Breast epithelium (tissue), 4 donors: ENCODE measurements at places on chromosomes 4 and X. TPM values are rescaled to one million over a fixed set of nuclear protein-coding genes. Genes with fewer than 3 reads are reported as not detected.
A peak's percentile ranks its signal among the peaks of the same experiment; 100 is the strongest.

GRCh38 chr4:76515975-76516843 is 81.2 kb downstream of the SHROOM3 start:
- H3K27me3 ChIP-seq, result no peaks in the 10 kb centered on the region
- no peak overlapping the region for H3K4me3 ChIP-seq
- H3K27ac ChIP-seq, result no peak overlapping the region
- no peak for DNase-seq
- no peaks in the 10 kb centered on the region for H3K4me1 ChIP-seq

DNA sequence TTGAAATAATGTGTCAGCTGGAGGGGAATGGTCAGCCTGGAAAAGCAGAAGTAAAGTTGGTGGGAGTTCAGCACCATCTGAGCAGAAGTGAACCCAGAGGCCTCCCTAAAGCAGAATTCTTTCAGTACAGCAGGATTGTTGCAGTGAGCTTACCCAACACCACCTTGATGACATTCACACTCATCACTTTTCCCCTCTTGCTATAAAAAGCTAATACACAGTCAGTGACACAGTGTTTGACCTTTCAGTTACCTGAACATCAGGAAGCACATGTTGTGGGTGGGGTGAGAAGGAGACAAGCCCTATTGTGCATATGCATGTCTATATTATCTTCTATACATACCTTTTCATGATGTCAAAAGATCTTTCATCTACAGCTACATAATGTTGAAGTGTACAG is 624.7 kb upstream of the ZFP42 start:
- H3K27ac ChIP-seq, result no peak overlapping the region
- no peak for DNase-seq
- H3K4me1 ChIP-seq, result no peaks in the 10 kb centered on the region
- H3K27me3 ChIP-seq, result no peaks in the 10 kb centered on the region
- H3K4me3 ChIP-seq, result no peak overlapping the region

- no peaks in the 10 kb centered on the region for H3K36me3 ChIP-seq
- H3K4me3 ChIP-seq, result no peak overlapping the region
- no peaks in the 10 kb centered on the region for H3K27me3 ChIP-seq
- H3K27ac ChIP-seq, result no peak overlapping the region
- no peak for DNase-seq
These were observed 37.7 kb downstream of the PTCHD1 start for GRCh38 chrX:23372220-23372902.

DNA sequence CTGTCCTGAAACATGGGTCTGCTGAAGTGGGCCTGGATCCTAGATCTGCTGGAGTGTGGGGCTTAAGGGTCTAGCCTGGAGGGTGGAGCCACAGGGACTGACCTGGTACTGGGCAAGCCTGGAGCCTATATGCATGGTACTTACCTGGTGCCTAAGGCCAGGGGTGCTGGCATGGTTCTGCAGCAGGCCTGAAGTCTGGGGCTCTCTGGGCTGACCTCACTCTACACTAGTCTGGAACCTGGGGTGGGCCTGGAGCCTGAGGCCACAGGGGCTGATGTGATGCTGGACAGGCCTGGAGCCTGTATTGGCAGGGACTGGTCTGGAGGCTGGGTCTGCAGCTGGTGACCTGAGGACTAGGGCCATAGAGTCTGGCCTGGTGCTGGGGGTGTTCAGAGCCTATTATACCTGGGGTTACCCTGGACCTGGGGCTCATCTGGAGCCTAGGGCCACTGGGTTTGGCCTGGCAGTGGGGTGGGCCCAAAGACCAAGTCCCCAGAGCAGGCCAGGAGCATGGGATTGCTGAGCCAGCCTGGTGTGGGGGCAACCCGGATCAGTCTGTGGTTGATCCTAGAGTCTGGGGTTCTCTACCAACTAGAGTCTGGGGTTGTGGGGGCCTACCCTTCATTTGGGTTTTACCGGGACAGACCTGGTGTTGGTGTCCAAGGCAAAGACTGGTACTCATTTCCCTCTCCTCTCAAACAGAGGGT is 179.6 kb downstream of the SLC4A4 start:
- no peaks in the 10 kb centered on the region for H3K4me1 ChIP-seq
- no peaks in the 10 kb centered on the region for H3K36me3 ChIP-seq
- no peak overlapping the region for H3K27ac ChIP-seq

DNA sequence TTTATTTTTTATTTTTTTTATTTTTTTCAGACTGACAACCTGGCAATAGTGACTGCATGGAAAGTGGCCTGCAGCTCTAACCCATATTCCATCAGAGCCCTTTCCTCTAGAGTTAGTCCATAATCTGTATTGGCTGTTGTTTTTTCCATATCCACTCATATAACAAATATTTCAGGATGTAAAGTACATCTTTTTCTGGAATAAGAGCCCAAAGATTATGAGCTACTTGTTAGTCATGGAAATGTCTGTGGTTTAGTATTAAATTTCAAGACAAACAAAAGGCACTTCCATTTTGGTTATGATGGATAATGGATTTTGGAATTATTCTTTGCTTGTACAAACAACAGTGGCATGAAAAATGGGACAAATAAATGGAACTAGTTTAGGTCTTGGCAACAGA is 296.0 kb upstream of the HS3ST1 start:
- no peaks in the 10 kb centered on the region for H3K27me3 ChIP-seq
- DNase-seq, result no peak
- no peak overlapping the region for H3K4me3 ChIP-seq
- H3K4me1 ChIP-seq, result peaks cover 4% of the 10 kb centered on the region
- H3K36me3 ChIP-seq, result no peaks in the 10 kb centered on the region

GRCh38 chr4:185817403-185817818 is 5.4 kb upstream of the SORBS2 start:
- no peaks in the 10 kb centered on the region for H3K36me3 ChIP-seq
- no peak overlapping the region for H3K4me3 ChIP-seq

DNA sequence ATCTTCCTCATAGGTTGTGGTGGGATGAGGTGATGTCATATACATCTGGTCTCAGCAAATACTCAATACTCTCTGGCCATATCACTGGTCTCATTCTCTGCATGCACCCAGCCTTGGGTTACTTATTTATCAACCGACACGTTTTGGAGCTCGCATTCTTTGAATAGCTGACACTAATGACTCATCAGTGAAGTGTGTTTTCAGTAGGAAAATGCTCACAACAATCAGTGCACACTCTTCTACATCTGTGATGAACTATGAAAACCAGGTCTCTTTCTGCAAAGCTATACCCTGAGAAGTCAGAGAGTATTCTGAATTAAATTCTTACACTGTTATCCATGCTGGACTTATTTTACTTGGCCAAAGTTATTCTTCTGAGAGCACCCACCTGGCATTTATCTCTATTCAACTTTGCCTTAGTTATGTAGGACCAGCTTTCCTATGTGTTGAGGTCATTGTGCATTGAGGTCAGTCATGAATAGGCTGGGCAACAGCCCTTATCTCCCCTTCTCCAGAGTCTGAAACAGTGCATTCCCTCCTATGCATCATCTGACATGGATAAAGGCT is 58.7 kb upstream of the DHX15 start:
- no peaks in the 10 kb centered on the region for H3K36me3 ChIP-seq
- no peaks in the 10 kb centered on the region for H3K4me1 ChIP-seq
- no peak overlapping the region for H3K27ac ChIP-seq
- no peak for DNase-seq
- no peak overlapping the region for H3K4me3 ChIP-seq

DNA sequence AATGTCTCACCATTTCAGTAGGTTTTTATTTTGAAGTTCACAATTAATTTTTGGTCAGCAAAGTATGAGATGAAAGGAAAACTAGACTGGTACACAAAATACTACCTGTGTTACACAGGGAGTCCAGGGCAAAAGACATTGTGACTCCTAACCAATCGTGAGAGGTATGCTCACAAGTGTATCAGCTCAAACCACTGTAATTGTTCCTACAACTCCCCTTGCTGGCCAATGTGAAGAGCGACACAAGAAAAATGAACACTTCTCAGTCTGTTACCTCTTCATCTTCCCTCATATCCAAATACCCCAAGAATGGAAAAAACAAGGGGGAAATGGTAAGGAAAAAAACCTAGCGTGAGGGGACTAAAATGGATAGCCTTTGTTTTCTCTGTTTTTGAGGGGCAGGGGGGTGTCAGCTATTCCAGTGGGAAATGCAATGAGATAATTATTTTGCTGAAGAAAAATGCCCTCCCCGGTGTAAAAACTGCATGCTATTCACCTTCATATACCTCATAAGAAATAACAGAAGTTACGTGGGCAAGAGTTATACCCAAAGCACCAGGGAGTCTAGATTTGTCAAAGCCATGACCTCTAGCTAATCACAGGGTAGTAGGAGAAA is 30.6 kb upstream of the NSUN7 start:
- H3K36me3 ChIP-seq, result no peaks in the 10 kb centered on the region
- peak overlapping the region; percentile 54 for H3K27ac ChIP-seq
- H3K4me3 ChIP-seq, result no peak overlapping the region
- H3K27me3 ChIP-seq, result no peaks in the 10 kb centered on the region

- H3K27ac ChIP-seq, result peak overlapping the region; percentile 95
- peak overlapping the region; percentile 61 for H3K4me3 ChIP-seq
- H3K36me3 ChIP-seq, result no peaks in the 10 kb centered on the region
- H3K27me3 ChIP-seq, result no peaks in the 10 kb centered on the region
- DNase-seq, result peak; percentile 37
These were observed 605 bp upstream of the FAT1 start for GRCh38 chr4:186724058-186724863.

- H3K4me3 ChIP-seq, result peak overlapping the region; percentile 92
- no peaks in the 10 kb centered on the region for H3K27me3 ChIP-seq
- H3K27ac ChIP-seq, result peak overlapping the region; percentile 89
- DNase-seq, result peak; percentile 74
These were observed 2.3 kb downstream of the JADE1 start for GRCh38 chr4:128811571-128812441.

GRCh38 chr4:24321131-24321530 is 263.2 kb downstream of the DHX15 start:
- H3K27ac ChIP-seq, result no peak overlapping the region
- no peaks in the 10 kb centered on the region for H3K36me3 ChIP-seq
- no peak for DNase-seq
- H3K4me1 ChIP-seq, result no peaks in the 10 kb centered on the region
- H3K4me3 ChIP-seq, result no peak overlapping the region
- H3K27me3 ChIP-seq, result no peaks in the 10 kb centered on the region

DNA sequence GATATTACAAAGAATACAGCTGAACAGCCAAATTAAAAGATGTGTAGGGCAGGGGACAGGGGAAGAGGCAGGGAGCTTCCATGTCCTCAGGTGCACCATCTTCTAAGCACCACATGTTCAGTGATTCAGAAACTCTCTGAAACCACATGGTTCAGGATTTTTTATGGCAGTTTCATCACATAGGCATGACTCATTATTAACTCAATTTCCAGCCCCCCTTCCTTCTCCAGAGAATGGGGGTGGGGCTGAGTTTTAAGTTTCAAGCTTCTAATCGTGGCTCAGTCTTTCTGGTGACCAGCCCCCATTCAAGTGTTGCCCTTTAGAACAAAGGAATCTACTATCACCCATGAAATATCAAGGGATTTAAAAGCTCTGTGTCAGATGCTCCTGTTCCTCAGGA is 317.8 kb upstream of the GALNT7 start:
- no peaks in the 10 kb centered on the region for H3K4me1 ChIP-seq
- DNase-seq, result no peak
- H3K4me3 ChIP-seq, result no peak overlapping the region
- H3K27me3 ChIP-seq, result no peaks in the 10 kb centered on the region
- H3K36me3 ChIP-seq, result no peaks in the 10 kb centered on the region

- no peak for DNase-seq
- H3K36me3 ChIP-seq, result no peaks in the 10 kb centered on the region
- H3K27ac ChIP-seq, result no peak overlapping the region
- H3K4me1 ChIP-seq, result no peaks in the 10 kb centered on the region
These were observed 1170.8 kb upstream of the PCDH7 start for GRCh38 chr4:29549342-29549741.

The IL9R gene
- total RNA-seq, result 0.16 TPM

The SLC9B1 gene
- total RNA-seq, result 0.44 TPM

The RGN gene
- 3.8 TPM for total RNA-seq

The GAGE2A gene
- total RNA-seq, result not detected

The GAGE13 gene
- total RNA-seq, result not detected

The CPLX1 gene
- total RNA-seq, result 1.2 TPM
